Muscle of leg (tissue), 16 donors: ENCODE measurements at places on chromosomes 13 and 19. TPM values are rescaled to one million over a fixed set of nuclear protein-coding genes. Genes with fewer than 3 reads are reported as not detected.

CDADC1 gene
- 6.3 TPM for total RNA-seq

LNX2 gene
- 4.5 TPM for total RNA-seq

ZFP36 gene
- 14.2 TPM for total RNA-seq

ZNF98 gene
- 0.40 TPM for total RNA-seq
